Endothelial cell of umbilical vein (primary cell): ENCODE measurements at places on chromosomes 6 and 20. TPM values are rescaled to one million over a fixed set of nuclear protein-coding genes. Genes with fewer than 3 reads are reported as not detected.

The TOX2 gene
- 6.3 and 7.0 TPM in 2 replicates for polyA plus RNA-seq

The MAP7 gene
- polyA plus RNA-seq, result 0.07 and 0.10 TPM in 2 replicates

The ETV7 gene
- polyA plus RNA-seq, result 0.23 and 0.65 TPM in 2 replicates

The BPIFB4 gene
- not detected in 2 replicates for polyA plus RNA-seq

The VPS16 gene
- polyA plus RNA-seq, result 37.6 and 37.8 TPM in 2 replicates

The MDFI gene
- 74.1 and 81.6 TPM in 2 replicates for polyA plus RNA-seq

The SSTR4 gene
- not detected in 2 replicates for polyA plus RNA-seq

The EPB41L1 gene
- polyA plus RNA-seq, result 6.1 and 18.9 TPM in 2 replicates

The HLA-DQA2 gene
- polyA plus RNA-seq, result not detected in 2 replicates

The NR2E1 gene
- not detected in 2 replicates for polyA plus RNA-seq

The BPI gene
- not detected in 2 replicates for polyA plus RNA-seq

The HRH3 gene
- polyA plus RNA-seq, result not detected in 2 replicates

The SAMD5 gene
- 0.46 and 0.75 TPM in 2 replicates for polyA plus RNA-seq

The NFKBIL1 gene
- polyA plus RNA-seq, result 9.9 and 14.2 TPM in 2 replicates

The ZGPAT gene
- polyA plus RNA-seq, result 23.1 and 24.4 TPM in 2 replicates

The L3MBTL3 gene
- 17.0 and 26.5 TPM in 2 replicates for polyA plus RNA-seq

The ZNF831 gene
- not detected in 2 replicates for polyA plus RNA-seq
